Central memory CD8-positive, alpha-beta T cell (primary cell): ENCODE measurements at places on chromosomes 5 and 9.
A peak's percentile ranks its signal among the peaks of the same experiment; 100 is the strongest.

GRCh38 chr9:9904041-9904440 is 708.8 kb downstream of the PTPRD start:
- DNase-seq, result no peak

DNA sequence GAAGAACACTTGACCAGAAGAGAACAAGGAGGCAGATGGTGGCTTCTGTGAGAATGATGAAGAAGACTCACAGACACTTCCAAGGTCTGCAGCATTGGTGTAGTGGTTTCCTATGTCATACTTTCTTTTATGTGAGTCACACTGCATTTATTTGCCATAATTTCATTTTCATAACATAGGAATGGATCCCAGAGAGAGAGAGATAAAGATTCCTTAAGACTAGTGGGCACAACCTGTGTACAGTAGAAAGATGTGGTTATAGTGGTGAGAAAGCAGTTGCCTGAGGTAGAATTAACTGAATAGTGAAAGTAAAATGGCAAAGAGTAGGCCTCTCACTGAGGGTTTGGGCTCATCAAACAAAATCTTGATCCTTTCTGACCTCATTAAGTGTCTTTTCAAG is 7.6 kb upstream of the CCDC152 start:
- DNase-seq, result no peak

DNA sequence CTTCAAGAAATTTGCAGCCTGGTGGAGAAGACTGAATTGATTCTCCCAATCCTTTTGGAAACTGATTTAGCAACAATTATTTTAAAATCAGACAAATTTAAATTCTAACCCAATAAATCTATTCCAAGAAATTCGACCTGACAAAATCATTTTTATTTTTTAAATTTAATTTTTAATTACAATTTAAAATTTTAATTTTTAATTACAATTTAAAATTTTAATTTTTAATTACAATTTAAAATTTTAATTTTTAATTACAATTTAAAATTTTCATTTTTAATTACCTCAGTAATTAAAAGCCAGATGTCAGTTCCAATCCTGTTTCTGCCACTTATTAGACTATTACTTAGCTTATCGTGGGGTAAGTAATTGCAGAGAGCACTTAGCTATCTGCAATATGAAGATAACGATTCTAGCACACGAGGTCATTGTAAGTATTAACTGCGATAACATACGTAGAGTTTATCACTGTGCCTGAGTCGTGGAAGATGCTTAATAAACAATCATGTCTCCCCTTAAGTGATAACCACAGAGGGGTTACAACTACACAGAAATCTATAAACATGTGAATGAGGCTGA is 346.4 kb upstream of the SLC24A2 start:
- DNase-seq, result no peak

DNA sequence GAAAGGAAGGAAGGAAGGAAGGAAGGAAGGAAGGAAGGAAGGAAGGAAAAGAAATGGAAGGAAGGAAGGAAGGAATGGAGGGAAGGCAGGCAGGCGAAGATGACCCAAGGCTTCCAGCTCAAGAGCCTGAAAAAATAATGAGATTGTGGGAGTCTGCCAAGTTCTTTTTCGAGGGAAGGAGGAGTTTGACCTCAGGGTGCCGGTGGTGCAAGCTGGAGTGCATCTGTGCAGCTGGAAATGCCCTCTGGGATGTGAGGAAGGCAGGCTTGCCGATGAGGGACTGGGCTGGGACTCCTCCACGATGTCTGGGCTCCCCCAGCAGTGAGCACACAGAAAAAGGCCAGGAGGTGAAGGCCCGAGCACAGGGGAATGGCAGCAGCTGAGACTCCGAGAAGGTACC is 154.9 kb upstream of the DAPK1 start:
- DNase-seq, result no peak

DNA sequence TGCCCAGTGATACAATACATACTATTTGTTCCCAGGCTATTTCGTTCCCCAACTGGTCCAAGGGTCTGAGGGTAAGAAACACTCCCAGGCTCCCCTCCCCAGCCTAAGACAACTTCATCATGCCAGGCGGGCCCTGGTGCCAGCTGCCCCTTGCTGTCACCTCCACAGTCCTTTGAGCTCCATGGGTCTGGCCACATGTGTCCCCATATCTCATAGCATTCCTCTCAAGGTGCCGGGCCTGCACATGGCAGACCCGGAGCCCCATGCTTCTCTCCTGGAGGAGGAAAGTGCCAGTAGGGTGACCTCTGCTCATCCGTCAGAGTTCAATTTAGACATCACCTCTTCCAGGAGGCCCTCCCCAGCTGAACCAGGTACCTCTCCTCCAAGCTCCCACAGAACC is 120.5 kb downstream of the C5orf15 start:
- DNase-seq, result no peak

DNA sequence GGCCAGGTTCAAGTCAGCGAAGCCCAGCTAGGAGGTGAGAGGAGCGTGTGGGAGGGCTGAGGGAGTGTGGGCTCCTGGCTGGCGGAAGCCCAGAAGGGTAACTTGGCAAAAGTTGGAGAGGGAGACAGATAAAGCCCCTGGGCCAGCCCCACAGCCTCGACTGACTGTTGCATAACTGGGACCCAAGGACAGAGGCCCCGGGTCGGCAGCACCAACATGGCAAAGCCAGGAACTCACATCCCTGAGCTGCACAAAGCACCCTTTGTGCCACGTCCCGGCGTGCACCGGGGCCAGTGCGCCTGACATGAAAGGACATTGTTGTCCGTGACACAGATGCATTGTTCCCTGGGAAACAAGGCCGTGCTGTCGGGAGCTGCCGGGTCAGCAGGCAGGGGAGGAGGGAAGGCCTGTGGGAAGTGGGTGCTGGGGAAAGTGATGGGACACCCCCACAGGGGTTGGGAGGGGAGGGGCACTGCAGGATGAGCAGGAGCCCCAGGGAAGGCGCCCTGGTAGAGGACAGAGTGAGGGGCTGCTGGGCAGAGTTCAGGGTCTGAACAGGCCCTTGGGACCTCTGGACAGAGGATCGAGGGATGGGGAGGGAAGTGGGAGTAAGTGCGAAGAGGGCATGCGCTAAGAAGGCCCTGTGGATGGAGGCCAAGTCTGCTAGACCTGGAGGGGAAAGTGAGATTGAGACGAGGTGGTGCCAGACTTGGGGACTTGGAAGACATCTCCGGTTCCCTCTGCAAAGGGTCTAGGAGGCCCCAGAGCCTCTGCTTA is 13.0 kb upstream of the DPM2 start:
- no peak for DNase-seq

GRCh38 chr9:27572918-27573633 is at the start of gene C9orf72:
TSS of gene C9orf72 (minus strand) at chr9:27573481. CDS start at chr9:27567120, 6,361 bp downstream.
- peak; percentile 80 for DNase-seq
